Activated CD8-positive, alpha-beta memory T cell treated with anti-CD3 and anti-CD28 coated beads for 1 hour (primary cell): ENCODE measurements at places on chromosomes 5 and 9.

DNA sequence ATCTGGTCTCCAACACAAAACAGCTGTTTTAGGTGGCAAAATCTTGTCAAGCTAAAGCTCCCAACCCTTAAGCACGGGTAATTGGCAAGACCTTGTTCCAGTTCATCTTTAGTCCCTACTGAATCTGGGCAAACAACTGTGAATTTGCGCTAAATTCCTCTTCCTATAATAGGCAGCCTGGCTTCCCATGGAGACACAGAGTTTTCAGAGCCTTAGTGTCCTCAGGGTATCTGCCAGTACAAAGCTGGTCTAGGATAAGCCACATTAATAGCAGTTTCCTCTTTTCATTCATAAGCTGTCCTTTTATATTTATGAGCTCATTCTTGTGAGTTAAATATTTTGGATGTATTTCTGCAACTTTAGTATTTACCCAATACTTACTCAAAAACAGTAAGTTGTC is 59.5 kb downstream of the FGF10 start:
- DNase-seq = no peak

- no peak for DNase-seq
Observed at GRCh38 chr9:2743937-2744529, 26.7 kb downstream of the KCNV2 start.

- DNase-seq = no peak
Observed at GRCh38 chr9:33471361-33471760, 2.4 kb downstream of the NOL6 start.

DNA sequence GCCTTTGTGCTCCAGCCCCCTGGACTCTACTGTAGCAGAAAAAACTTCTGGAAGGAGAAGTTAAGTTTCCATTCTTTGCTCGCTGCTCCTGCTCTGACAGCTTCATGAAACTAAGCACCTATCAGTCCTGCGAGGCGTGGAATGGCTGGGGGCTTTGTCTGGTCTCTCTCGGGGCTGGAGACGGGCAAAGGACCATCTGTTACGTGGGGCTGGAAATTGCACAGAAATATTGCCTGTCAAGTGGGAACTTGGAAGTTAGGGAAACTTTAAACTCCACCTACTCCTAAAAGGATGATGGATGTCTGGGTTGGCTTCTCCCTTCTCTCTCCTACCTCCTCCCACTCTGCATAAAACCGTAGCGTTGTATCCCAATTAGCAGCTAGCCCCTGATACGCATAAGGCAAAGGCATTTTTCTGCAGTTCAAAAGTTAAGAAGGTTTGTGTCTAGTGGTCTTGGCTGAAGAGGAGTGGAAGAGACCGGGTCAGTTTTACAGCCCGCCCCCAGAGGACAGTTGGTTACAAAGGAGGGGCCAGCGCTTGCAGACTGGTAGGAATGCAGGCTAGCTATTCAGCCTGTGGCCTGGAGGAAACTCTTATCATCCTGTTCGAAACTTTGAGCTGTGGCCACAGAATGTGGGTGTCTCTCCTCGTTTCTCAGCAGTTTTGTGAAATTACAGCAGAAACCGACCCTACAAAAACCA is 1.3 kb downstream of the FBXL7 start:
- no peak for DNase-seq

- no peak for DNase-seq
Observed at GRCh38 chr9:34994260-34994899, 4.8 kb downstream of the DNAJB5 start.

GRCh38 chr9:7523426-7524043 is 276.0 kb downstream of the DMAC1 start:
- DNase-seq = no peak

DNA sequence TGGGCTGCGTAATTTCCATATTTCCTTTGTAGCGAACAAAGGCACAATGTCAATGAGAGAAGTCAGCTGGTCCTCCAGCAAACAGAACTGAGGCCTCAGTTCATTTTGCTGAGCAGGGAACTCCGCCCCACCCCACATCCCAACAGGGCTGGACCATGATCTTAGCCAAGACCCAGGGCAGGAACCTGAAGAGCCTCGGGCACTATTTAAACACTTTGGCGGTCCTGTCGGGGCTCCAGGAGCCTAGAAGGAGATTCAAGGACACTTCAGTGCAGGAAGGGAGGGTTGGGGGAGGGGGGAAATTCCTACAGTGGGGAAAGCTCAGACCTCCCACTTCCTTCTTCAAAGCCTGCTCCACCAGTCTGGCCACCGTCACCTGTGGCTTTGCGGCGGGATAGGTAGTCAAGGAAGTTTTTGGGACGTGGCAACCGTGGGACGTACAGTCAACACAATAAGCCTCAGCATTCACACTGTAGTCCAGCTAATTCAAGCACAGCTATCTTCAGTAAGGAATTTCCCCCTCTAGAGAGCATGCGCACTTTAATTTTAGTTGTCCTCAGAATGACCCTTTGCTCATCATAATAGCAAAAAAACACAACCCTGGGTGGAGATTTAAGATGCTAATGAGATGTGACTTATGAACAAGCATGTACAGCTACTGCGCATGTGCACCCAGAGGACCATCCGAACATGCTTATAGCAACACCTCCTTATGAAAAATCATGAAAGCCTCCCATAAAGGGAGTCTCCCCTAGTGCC is 30.9 kb downstream of the S1PR3 start:
- no peak for DNase-seq

DNA sequence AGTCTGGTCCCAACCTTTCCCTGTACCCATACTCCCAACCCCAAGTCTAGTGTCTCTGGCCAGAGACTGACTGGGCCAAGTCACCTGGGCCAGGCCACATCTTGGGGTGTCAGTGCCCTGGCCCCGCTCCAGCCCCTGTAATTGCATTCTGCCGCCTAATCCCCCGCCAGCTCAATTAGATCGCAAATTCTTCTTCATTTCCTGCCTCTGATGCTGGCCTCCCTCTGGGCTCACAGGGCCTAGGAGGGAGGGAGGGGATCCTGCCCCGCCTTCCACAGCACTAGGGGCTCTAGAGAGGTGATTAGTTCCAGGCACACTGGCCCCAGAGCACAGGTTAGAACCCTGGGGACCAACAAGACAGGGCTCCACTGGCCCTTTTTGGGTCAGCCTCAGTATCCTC is 5.5 kb downstream of the CXXC5 start:
- DNase-seq = no peak

DNA sequence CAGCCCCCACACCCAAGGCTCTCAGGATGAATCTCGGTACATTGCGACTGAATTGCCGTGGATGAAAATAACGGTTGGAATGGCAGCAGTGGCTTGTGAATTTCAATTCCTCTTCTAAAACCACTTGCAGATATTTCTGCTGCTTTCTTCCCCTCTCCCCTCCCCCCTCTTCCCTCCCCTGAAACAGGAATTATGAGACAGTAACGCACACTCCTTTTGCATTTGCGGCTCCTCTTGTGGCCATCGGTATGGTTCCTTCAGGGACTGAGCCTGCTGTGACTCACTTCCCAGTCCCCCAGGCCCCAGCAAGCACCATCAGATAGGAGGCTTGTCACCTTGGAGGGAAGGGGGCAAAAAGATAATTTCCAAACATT is 9.7 kb downstream of the DCANP1 start:
- no peak for DNase-seq

DNA sequence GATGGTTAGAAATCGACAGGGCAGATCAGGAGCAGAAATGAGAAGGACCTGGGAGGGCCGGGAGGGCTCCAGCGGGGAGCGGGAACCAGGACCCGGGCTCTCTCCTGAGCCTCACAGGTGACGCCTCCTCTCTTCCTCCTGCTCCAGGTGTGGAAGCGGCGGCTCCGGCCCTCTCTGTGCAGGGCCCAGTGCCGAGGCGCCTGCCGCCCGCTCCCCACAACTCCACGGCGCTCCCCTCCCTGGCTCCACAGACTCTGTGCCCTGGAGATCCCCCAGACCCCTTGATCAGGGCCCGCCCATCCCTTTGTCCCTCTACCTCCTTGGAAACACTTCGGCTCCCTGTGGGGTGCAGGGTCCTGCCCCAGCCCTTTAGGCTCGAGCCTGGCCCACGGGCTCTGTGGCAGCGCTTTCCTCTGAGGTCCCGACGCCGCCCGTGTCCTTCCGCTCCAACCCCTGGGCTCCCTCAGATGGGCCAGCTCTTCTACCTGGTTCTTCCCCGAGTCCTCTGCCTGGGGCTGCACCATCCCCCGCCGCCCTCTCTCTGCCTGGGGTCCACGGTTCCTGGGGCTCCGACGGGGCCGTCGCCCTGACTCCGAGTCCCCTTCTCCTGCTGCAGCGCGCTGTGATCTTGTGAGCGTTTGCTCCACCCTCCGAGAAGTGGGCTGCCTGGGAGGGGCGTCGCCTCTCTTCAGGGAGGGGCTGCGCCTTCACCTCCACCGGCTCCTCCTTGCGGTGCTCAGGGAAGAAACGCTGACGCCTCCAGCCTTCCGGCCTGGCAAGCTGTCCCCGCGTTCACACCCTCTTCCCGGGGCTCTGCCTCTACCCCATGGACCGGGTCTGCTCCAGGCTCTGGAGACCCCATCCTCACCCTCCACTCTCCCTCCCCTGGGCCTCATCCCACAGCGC is 22.4 kb upstream of the SLC6A3 start:
- DNase-seq = no peak

DNA sequence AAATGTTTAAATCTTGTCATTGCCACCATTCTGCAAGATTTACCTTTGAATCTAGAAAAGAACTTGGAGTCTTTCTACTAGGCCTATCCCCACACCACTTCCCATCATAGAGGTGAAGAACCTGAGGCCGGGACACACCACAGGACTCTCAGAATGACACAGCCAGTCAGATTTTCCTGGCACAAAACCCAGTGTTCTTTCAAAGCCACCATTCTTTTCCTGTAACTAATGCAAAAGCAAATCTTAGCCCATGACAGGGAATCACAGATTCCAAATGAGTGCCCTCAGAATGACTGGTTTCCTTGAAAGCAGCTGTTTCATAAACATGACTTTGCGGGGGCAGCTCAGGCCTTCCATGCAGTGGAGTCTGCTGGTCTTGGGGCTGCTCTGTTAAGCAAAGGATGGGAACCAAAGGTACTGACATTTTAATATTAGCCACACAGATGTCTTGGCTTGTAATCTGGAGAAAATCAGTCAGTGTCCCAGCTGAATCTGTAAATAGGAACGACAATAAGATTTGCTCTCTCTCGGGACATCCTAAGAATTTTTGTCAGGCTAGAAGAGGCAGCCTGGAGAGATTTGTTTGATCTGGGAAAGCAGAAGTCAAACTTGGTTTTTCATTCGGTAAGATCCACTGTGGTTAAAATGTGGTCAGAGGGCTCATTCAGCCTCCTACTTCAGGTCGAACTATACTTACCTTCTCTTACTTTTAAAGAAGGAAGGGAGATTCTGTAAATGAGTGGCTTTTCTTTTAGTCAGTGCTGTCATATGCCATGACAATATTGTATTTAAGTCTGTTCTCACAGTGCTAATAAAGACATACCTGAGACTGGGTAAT is 115.1 kb downstream of the PALM2AKAP2 start:
- DNase-seq = no peak

DNA sequence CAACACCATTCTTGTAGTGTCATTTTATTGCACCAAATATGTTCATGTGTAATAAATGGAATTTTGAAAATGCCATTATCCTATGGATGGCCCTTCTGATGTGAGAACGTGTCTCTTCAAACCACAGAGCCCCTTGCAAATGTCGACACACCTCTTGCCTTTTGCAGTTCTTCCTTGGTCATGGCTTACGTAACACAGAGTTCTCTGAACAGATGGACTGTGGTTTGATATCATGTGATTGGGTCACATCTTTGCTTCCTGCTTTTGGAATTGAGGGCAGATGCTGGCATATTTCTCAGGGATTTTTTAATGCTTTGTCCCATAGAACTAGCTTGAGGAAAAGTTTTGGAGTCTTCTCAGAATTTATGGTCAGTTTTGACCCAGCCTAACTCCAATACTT is 4.6 kb downstream of the TGFBR1 start:
- no peak for DNase-seq

DNA sequence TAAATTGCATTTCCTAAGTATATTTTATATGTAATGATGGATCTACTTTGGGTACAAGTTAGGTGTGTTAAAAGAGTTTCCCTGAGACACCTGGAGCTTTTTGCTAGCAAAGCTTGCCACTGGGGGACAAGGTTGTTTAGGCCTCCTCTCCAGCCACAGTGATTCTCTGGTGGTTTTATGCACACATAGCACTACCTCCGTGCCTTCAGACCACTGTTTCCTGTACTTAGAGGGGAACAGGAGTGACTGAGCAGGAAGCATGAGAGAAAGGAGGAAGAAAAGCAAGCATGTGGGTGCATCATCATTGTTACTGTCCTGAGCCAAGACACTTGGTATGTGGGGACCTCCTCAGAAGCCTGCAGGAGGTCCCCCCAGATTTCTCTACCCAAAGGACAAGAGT is 272.1 kb downstream of the RASEF start:
- no peak for DNase-seq
